GM06990 (cell line): ENCODE measurements at places on chromosomes 1 and 21.

- no peak for DNase-seq
These were observed 9.6 kb downstream of the IGSF9 start for GRCh38 chr1:159935719-159936272.

DNA sequence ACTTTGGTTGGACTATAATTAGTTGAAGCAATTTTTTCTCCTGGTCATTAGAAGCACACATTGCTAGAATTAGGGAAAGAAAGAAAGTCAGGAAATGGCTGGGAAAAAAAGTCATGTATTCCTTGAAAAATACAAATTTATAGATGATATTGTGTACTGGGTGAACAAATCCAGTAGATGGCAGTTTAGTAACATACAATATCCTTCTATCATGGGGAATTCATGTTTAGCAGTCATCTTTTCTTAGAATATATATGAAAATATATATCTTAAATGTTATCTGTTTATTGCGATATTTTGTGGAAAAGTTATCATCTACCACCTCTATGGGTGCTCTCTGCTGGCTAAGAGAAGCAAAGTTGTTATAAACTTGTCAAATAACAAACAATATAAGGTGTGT lies 13.1 kb upstream of the ZRANB2 start:
- DNase-seq, result no peak

DNA sequence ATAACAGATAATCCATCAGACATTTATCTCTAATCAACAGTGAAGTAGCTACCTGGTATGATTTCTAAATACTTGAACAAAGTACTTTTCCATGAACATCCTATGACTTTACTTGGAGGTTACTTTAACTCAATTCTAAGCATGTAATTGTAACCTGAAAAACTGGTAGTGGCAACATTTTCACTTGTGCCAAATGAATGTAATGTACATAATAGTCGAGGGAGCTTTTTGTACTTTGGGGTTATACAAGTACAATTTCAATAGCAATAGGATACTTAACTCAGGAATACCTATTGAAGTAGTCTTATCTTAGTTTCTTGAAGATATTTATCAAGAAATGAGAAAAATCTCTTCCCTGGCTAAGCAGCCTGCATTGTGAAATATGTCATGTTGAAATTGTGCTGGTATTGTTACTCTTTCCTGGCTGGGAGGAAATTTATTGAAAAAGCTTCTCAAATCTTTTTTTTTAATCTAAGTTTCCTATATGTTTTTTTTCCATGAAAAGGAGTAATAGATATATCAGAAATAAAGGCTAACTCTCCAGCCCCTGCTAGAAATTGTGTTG lies 33.7 kb upstream of the CACYBP start:
- no peak for DNase-seq

DNA sequence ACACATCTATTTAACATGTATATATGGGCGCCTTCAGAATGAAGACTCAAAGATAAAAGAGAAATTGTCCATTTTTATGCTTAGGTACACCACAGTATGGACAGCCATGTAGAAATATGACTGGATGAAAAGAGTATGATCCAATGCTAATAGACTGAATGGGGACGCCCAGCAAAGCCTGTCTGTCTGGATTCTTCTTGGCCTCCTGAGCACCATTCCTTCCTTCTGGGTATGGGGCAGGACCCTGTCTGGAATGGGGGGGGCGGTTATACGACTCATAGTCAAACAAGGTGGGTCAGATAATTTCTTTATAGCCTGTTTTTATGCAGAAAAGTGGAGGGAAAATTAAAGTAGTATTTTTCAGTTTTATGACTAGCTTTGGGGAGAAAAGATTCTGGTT lies 81.2 kb upstream of the ABCD3 start:
- DNase-seq, result no peak

- DNase-seq, result no peak
These were observed 74.3 kb upstream of the RUNX3 start for GRCh38 chr1:25004355-25004754.

- DNase-seq, result no peak
These were observed 1095.3 kb downstream of the TTLL7 start for GRCh38 chr1:82903626-82904025.

GRCh38 chr1:5576011-5576672 lies 416.1 kb downstream of the NPHP4 start:
- no peak for DNase-seq

GRCh38 chr1:204376919-204377799 lies 17.4 kb upstream of the PLEKHA6 start:
- DNase-seq, result no peak

DNA sequence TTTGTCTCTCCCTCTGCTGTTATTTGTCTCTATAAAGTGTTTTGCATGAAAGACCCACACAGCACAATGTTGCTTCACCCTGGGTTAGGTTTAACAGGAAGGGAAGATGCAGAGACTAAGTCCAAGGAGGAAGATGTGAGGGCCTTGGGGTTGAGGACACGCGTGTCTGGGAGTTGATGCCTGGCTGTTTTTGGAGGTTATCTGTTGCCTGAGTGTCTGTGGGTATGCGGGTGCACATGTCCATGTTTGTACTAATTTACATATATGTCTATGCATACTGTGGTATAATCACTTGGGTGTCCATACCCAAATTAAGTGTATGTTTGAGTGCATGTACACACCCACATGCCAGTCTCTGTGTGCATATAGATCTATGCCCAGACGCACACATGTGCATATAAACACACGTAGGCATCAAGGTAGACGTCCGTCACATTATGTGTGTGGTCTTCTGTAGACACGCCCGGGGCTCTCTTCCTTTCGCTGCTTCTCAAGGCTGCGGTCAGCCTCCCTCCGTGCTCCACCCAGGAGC lies 962 bp upstream of the MAN1C1 start:
- DNase-seq, result no peak

DNA sequence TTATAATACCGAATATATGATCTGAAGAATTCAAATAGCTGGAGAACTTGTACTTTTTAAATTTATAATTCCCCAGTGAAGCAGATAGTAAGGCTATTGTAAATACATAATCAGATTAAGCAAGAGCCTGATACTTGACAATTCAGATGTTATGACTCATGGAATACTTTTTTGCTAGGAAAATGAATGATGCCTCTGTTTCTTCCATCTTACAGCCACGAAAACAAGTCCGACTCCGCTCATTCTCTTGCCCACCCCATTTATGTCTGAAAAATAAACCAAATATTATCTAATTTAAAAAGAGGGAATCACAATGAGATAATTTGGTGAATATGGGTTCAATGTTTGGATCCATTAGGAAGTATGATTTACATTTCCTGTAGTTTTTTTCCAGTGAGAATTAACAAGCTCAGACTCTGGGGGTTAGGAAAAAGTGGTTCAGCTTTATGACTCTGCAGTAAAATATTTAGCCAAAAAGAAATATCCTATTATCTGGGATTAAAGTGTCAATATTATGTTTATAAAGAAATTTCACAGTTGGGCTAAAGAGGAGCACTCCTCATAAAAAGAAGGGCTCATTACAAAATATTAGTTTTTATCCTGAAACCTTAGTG lies 50.4 kb upstream of the DAB1 start:
- DNase-seq, result no peak

DNA sequence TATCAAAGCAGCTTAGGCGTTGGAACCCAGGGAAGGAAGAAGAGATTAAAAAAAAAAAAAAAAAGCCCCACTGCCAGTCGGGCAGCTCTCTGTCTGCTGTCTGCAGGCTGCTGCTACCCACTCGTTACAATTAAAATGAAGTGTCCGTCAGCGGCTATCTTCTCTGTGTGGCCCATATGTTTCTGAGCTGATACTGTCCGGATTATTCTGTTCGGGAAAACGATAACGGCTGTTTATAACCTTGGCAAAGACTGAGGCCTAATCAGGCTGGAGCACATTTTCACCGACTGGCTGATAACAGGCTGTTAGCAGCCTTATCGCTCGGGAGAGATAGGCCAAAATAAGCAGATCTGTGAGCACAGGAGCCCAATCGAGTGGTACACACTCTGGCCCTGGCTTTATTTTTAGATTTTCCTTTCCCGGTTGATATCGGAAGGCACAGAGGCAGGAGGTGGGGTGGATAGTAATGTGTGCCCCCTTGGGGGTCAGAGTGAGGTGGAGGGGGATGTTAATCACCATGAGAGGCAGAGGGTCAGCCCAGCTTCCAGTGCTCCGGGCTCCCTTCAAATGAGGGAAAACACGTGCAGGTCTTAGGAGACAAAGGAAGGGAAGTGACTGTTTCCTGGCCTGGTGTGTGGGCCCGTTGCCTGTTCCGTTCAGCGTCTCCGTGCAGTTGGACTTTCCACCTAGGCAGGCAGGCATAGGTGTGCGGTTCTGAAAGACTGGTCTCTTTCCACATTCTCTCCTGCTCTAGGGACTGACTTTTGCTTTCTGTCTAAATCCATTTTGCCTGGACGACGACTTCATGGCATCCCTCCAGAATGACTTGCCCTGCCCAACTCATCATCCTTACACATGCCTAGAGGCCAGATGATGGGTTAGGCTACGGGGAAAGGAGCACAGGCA lies 153.4 kb downstream of the PBX1 start:
- no peak for DNase-seq

GRCh38 chr1:32886828-32887414 lies 630 bp downstream of the HPCA start:
- DNase-seq, result no peak
